ENCODE measurements at places on chromosomes 11 and 22.

- no peak for DNase-seq
Observed at GRCh38 chr11:102223859-102224258, 93.4 kb upstream of the BIRC3 start.

DNA sequence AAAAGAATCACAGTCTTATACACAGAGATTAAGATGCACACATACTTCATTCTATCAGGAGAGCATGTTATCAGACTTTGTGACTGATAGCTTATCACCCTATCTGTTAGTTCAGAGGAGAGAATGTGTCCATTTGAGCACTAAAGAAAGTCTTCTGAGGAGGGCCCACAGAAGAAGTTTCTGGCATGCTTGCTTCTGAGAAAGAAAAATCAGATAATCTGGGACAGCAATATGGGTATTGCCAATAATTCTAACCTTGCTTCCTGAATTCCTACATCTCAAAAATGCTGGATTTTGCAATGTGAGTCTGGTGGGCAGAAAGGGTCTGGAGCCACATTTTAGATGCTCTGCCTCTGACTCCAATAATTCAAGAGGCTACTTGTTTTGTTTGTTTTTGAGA, 128.9 kb downstream of the RBFOX2 start:
- no peak for DNase-seq

DNA sequence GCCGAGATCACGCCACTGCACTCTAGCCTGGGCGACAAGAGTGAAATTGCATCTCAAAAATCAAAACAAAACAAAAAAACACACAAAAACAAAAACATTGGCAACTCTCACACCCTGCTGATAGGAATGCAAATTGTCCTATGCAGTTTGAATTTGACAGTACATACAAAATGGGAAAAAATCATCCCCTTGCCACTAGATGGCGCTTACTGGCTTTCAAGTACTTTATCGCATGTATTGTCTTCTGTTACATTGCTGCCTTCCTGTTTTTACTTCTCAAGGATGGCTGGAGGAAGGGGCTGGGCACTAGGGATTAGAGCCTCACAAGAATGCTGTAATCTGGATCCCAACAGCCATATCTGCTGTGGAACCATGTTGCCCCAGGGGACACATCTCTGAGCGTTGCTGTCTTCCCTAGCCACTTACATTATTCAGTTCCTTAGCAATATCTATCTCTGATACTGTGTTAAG, 59.4 kb upstream of the A4GALT start:
- DNase-seq, result peak; percentile 91

DNA sequence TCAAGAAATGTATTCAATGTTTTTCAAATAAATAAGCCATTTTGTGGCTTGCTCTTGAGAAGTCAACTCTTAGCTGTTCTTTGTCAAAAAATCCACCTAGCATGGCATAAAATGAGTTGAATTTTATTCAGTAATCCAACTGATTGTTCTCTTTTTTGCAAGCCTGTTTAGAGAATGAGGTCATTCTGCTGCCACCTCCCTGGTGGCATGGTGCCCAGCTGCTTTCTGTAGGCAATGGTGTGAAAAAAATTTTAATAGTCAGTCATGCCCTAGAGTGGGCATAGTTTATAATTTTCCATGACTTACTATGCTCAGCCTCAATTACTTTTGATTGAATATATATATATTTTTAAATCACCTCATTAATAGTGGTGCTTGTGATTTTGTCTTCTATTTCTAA, 177.2 kb downstream of the INSC start:
- DNase-seq, result no peak

- DNase-seq, result no peak
Observed at GRCh38 chr11:69134957-69135356, 20.8 kb upstream of the SMIM38 start.

DNA sequence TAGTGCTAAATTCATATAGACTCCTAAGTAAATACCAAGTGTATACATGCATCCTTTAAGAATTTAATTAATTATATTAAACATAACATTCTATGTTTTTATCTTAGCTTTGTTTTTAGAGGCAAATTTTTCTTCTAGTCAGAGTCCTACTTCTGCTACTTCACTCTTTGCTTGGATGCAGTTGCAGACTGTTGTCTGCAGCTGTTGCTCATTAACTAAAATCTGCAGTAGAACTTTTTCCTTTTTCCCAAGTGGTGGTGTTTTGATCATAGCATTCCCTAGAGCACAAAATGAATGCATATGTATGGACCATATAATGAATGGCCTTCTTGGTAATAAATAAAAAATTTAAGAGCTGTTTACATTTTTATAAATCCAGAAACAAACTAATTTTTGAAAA, 198.3 kb downstream of the CASP12 start:
- no peak for DNase-seq

DNA sequence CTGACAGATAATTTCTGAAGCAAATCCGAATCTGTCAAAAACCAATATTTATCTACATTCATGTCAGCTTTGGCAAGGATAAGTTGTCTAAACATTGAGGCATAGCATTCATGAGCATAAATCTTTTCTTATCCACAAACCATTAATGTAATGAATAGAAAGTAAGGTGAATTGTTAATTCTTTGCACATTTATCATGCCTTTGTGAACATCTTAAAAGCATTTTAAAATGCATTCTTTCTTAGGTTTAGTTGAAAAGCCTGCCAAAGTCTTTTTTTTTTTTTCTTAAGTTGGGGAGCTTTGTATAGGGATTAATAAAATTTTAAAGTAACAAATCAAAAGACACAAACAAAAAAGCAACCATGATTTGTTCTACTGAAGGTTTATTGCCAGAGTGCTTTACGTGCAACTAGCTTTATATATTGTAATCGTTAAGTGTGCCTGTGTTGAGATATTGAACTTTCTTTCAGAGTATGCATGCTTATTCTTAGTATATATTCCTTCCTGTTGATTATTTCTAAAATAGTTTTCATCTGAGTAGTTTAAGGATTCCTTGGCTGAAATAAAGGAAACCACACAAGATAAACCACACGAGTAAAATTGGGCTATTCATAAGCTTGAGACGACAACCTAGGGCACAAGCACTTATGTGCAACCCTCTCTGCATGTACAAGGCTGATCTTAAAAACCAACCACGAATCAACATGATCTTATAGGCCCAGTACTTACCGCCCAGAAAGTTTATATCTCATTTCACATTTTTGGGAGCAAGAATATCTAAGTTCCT, 1110.9 kb upstream of the CNTN5 start:
- DNase-seq, result no peak

DNA sequence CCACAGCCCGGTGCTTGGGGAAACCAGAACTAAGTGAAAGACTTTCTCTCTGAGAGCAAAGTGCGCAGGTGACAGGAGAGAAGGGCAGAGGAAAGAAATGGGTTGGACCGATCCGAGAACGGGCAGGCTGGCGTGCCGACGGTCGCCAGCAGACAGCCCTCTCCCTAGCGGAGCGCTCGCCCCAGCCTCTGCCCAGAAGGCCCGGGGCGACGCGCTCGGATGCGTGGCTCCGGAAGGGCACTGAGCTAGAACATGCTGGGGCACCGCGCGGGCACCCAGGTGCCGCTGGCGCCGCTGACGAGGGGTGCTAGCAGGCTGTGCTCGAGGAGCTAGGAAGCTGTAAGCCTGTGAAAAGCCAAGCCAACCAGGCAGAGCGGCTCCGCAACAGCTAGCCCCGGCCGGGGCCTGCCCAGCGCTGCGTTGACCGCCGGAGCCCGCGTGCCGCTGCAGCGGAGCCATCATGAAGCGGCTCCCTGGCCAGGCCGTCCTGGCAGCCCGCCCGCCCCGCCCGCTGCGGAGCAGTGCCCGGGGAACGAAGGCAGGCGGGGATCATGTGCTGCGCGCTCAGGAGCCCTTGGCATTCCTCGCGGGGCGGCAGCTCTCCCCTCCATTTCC, 22.1 kb upstream of the RRAS2 start:
- no peak for DNase-seq

GRCh38 chr11:108732395-108732794, 67.5 kb downstream of the DDX10 start:
- no peak for DNase-seq

DNA sequence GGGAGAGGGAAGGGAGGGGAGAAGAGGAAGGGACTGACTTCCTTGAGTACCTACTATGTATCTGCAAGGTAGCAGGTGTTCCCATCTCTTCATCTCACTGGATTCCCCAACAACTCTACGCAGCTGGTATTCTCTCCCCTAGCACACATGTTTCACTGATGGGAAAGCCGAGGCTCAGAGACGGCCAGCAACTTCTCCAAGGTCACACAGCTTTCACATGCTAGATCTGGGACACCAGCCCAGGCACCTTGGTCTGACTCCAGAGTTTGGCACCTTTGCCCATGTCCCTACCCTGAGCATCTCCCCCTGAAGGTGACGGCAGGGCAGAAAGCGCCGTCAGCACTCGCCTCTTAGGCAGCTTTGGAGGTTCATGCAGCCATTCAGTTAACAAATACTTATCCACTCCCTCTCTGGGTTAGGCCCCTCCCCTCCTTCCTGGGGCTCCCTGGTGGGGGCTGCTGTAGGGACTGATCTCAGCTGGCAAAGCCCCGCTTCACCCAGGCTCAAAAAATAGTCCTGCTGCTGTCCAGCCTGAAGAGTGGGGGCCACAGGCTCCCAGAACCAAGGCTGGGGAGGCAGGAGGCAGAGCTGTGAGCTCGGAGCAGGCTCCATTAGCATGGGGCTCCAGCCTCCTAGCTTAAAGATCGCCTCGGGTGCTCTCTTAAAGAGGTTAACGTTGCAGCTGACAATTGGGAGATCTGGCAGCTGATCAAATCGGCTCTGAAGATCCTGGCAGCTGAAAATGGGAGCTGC, 79.4 kb downstream of the IGLL1 start:
- no peak for DNase-seq

GRCh38 chr22:37033605-37034430, 14.3 kb downstream of the MPST start:
- DNase-seq, result no peak

DNA sequence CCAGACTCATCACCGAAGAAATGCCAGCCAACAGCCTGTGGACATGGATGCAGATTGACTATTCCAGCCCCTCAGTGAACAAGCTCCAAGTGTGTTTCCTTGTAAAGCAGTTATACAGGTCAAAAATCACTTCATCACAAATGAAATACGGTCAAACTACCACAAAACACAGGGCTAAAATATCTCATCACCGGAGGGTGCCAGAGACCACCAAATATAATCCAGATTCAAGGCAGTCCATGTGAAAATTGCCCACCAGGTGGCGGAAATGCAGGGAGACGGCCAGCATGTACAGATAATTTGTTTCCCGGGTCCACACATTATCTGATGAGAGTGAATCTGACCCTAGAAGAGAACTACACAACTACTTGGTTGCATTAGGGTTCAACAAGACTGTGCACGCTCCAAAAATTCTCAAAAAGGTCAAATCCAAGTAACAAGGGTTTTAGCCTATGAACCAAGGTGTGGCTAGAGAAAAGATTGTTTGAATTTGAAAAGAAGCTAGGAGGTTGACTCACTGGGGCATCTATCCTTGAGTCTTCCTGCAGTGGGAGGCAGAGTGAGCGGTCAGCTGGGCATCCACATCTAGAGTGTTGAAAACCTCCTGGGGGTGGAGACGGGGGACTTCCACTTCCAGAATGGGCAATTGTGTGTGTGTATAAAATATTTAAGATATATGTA, 71.7 kb downstream of the IGLL5 start:
- DNase-seq, result peak; percentile 79

DNA sequence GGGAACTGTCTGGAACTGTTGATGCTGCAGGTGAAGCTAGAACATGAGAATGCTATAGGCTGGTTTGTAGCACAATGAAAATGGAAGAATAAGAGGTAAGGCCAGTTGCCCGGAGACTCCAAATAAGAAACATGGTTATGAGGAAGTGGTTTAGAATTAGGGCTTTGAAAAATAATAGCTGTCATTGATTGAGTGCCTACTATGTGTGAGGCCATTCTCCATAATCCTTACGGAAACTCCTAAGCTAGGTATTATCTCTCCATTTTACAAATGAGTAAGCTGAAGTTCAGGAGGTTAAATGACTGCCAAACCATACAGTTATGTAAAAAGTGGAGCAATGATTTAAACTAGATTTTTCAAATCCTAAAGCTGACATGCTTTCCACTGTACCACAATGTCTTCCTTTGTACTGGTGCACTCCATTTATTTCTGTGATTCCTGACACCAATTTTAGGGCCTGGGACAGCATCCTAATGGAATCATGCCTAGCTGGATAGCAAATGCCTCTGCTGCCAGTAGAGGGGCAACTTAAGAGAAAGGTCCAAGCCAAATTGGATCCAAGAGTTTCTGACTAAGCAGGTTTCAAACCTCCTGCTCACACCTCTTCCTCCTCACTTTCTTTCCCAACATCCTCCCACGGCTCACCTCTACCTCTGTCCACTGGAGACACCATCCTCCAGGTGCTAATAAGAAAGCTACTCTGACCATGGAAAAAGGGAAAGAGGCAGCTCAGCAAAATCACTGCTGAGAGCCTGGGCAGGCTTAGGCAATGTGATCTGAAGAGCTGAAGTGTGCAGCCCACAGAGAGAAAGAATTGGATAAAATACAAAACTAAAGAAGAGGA, 46.9 kb upstream of the PICALM start:
- DNase-seq, result no peak

DNA sequence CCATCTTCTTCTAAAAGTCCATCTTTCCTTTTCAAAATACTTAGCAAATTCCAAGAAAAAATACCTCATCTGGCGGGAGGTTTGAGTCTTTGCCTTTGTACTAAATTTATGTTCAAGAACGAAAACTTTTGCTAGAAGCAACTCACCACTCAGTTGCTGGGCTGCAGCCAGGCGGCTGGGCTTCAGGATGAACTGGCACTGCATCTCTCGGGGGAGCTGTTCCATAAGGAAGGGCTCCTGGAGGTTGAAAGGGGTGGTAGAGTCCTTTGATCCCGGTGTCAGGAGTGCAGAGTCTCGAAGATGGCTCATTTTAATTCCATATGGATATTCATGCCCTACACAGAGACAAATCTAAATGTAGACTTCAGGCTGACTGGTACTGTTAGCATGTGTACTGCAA, 105.8 kb downstream of the ARHGAP20 start:
- DNase-seq, result no peak

GRCh38 chr11:65215441-65216076, 33.8 kb downstream of the CAPN1 start:
- DNase-seq, result no peak

- no peak for DNase-seq
Observed at GRCh38 chr11:112539741-112540140, 279.1 kb upstream of the PLET1 start.

Measured in Jurkat, Clone E6-1 (cell line).